Neural cell (in vitro differentiated cells): ENCODE measurements at places on chromosomes 1 and 21. TPM values are rescaled to one million over a fixed set of nuclear protein-coding genes. Genes with fewer than 3 reads are reported as not detected.

Gene FCRL1
- polyA plus RNA-seq, result not detected in 2 replicates

Gene SH2D2A
- not detected in 2 replicates for polyA plus RNA-seq

Gene NKAIN1
- 33.4 and 55.3 TPM in 2 replicates for polyA plus RNA-seq

Gene BRINP3
- polyA plus RNA-seq, result 3.7 and 7.7 TPM in 2 replicates

Gene SV2A
- polyA plus RNA-seq, result 78.1 and 95.3 TPM in 2 replicates
